ENCODE measurements at places on chromosomes 11 and 22.

DNA sequence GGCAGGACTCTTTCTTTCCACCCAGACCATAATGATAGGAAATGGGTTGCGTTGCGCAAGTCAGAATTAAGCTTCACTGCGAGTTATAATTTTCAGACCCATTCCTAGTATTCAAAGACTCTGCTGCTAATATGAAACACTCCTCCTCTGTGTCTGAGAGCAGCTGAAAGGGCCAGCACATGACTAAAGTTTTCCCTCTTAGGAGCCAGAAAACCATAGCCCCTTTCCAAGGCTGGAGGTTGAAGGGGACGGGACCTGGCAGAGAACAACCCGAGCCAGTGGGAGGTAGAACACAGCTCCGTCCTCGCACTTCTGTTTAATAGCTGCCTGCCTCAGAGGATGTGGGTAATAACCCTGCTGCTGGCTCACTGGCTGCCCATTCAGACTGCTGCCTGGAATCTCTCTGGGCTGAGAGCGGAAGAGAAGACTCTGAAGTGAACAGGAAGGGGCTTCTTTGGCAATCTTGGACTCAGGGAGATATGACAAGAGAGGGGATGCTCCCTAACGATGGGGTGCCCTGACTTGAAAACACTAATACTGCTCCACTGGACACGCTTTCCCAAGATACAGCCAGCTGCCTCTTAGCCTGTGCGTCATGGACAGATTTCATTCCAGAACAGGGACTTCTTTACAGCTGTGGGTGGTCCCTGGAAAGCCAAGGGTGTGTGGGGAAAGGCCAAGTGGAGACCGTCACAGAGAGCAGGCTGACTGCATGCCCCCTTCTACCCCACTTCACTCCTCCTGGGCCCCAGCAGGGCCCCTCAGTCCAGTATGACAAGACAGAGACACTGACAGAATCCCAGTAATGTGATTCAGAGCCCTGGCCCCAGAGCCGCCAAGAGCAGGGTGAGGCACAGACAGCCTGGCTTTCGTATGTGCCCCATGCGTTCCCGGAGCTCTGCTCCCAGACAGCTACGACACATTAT, 156.9 kb downstream of the FEZ1 start:
- DNase-seq: no peak

- DNase-seq: no peak
Observed at GRCh38 chr11:43376065-43376464, 17.3 kb downstream of the TTC17 start.

GRCh38 chr22:23152238-23153114, 7.2 kb downstream of the RAB36 start:
- DNase-seq: no peak

DNA sequence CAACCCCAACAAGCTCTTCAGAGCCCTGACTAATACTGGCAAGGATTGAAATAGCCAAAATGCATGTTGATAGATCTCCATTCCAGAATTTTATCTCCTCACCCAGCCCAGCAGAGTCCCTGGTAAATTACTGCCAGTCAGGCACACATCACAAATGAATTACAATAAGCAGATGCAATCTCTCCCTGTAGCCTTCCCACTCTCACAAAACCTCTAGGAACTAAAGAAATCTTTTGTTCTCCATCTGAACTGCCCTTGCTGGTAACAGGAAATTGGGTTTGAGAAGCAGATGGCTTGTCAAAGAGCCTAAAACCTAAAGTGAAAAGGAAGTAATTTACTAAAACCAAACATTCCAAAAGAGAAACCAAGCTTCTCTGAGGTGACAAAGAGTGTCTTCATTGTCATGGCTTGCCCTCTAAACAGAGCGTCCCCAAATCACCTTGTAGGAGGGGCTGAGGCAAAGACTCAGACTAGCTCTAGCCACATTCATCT, 59.5 kb downstream of the FAM168A start:
- DNase-seq: no peak

DNA sequence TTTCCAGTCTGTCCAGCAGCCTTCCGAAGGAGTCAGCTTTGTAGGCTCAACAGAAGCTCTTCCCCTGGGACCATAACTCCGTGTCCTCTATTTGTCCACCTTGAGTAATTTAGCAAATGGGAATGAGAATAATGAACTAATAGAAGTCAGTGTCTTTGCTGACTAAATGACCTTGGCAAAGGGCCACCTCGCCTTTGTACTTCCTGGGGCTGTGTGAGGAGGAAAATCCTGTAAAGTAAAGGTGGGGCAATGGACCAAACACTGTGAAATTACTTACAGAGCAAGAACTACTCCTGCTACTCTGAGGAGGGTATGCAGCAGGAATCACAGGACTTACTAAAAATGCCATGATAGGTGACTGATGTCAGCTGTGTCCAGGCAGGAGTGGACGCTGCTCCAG, 36.2 kb upstream of the CSNK2A3 start:
- DNase-seq: no peak

- no peak for DNase-seq
Observed at GRCh38 chr11:121661880-121662486, 209.2 kb upstream of the SORL1-AS1 start.

DNA sequence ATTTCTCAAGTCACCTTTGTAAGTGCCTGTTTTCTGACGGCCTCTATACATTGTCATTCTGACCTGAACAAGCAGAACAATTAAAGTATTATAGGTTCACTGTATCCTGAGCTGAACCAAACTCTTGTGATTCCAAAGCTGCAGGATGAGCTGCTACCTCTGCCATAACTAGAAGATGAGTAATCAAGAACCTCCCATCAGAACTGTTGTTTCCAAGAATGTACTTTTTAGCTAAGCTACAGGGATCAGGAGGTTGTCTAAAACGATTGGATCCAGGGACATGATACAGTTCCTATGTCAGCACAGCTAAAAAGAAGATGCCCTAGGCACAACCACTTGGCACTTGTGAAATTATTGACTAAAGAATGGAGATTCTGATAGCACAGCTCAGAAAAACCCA, 288.4 kb upstream of the CCDC90B start:
- no peak for DNase-seq

All from GOT3 (cell line).